ENCODE measurements at places on chromosomes 1 and 21.

DNA sequence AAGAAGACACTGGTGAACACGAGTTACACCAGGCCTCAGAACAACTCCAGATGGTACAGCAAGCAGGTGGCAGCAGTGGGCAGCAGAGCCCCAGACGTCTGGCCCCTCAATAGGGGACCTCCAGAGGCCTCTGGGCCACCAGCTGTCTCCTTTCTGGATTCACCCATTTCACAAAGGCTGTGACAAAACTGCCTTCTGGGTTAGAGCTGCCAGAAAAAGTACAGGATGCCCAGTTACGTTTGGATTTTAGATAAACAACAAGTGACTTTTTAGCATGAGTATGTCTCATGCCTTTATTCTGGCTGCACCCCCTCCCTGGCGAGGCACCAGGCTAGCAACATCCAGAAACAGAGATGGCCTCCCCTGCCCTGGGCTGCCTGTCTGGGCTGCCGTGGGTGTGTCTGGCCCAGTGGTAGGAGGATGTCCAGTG is 30.1 kb downstream of the ITPKB start:
- no peak for DNase-seq

DNA sequence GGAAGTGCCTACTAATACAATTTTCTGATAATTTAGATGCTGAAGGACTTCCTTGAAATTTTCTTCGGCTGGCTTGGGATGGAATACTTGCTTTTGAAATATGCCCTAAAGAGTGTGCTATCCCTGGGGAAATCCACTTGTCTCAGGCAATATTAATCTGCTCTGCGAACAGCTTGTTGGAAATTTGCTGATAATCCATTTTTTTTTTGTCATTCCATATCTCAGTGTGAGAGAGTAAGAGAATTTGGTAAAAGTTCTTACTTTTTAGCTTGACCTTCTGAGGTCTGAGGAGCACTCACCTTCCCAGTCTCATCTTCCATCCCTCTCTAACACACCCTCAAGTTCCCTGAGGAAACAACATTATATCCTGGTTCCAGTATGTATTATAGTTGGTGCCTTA is 36.8 kb downstream of the DNAJC6 start:
- no peak for DNase-seq

DNA sequence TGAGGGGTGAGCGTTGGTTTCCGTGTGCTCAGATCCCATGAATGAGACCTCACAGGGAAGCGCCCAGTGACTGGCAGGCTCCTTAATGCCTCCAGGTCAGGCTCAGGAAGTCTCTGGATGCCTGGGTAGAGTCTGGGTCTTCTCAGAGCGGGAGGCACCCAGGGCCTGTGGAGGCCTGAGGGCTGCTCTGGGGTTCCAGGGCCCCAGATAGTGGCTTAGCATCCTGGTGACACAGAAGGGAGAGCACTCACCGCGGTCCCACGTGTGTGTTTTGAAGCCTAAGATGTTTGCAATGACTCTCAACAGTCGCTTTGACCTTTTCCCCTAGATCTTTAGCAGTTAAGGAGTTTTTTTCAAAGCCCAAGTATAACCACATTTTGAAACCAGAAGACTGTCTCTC is 25.0 kb downstream of the PRMT2 start:
- no peak for DNase-seq

DNA sequence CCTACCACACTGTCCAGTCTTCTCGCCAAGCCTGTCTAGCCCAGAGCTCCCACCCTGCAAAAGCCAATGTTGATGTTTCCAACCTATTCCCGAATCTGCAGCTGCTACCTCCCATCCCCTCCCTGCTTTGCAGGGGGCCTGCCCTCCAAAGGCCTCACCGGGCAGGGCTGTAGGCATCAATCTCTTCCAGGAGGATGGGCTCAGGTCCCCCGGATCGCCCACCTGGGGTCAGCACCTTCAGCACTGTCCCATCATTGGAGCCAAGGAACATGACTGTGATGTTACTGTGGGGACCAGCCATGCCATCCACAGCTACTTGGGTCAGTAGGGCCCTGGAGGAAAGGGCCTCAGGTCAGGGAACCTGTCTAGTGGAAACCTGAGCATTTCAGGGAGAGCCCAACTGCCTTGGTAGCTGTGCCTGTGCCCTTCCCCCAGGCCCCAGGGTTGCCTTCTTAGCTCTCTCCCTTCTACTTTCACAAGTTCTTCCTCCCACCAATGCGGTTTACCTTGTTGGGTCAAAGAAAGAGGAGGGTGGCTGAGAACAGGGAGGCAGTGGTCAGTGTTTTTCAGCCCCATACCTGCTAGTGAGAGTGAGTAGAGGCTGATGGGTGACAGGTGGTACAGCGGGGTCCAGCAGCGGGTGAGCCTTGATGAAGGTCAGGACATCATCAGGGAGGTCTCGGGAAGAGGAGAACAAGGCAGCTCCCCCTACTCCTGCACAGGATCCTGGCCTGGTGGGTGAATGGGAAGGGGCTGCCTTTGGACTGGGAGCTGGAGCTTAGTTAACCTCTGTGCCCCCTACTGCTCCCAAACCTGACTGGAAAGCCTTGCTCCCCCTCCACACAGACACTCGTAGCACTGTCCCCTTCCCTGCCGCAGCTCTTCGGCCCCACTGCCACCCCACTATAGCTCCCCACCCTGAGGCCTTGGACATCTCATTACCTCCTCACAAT is 10.7 kb downstream of the SEMA6C start:
- DNase-seq: no peak

- no peak for DNase-seq
Measured at GRCh38 chr1:234611847-234612351, 1.9 kb upstream of the IRF2BP2 start.

DNA sequence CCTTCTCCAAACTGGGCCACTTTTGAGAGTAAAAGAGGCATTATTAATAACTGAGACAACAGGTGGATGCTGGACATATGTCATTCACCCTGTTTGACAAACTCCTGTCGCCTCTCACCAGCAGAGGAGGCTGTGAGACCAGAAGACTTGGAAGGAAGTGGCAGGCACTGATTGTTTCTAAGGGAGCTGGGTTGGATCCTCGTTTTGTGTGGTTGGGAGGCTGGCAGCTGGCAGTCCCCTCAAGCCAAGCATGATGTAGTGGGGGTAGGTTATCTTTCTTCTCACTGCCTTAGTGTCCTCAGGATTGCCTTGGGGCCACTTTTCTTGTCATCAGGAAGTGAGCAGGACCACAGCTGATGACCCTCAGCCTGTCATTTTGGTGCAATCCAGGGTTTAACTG is 86.5 kb upstream of the KCNJ15 start:
- DNase-seq: no peak

GRCh38 chr1:38015978-38016725 is 3.6 kb downstream of the UTP11 start:
- DNase-seq: no peak

- DNase-seq: no peak
Measured at GRCh38 chr1:32724678-32725614, 22.4 kb upstream of the SYNC start.

GRCh38 chr1:205304695-205305070 is 16.9 kb downstream of the NUAK2 start:
- DNase-seq: no peak

- no peak for DNase-seq
Measured at GRCh38 chr21:45162809-45163208, 88.4 kb downstream of the ADARB1 start.

DNA sequence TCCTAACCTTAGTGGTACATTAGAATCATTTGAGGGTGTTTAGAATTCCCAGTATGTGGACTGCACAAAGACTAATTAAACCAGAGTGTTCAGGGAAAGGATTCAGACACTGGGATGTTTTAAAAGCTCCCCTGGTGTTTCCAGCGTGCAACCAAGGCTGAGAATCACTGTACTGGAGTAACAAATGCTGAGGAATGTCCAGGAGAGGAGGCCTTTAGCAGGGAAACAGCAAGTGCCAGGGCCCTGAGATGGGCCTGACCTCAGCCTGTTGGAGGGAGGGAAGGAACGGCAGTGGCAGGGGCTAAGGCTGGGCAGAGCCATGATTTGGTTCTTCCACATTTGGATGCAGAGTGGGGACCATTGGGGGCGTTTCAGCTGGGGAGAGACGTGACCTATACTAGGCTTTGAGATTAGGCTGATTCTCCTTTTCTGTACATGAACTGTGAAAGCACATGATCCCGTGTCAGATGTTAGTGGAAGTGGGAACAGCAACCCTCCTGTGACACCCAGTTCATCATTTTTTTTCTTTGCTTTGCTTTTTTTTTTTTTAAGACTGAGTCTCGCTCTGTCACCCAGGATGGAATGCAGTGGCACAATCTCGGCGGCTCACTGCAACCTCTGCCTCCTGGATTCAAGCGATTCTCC is 49.3 kb downstream of the KANK4 start:
- DNase-seq: no peak

- DNase-seq: no peak
Measured at GRCh38 chr1:109850194-109850593, 60.5 kb upstream of the CSF1 start.

DNA sequence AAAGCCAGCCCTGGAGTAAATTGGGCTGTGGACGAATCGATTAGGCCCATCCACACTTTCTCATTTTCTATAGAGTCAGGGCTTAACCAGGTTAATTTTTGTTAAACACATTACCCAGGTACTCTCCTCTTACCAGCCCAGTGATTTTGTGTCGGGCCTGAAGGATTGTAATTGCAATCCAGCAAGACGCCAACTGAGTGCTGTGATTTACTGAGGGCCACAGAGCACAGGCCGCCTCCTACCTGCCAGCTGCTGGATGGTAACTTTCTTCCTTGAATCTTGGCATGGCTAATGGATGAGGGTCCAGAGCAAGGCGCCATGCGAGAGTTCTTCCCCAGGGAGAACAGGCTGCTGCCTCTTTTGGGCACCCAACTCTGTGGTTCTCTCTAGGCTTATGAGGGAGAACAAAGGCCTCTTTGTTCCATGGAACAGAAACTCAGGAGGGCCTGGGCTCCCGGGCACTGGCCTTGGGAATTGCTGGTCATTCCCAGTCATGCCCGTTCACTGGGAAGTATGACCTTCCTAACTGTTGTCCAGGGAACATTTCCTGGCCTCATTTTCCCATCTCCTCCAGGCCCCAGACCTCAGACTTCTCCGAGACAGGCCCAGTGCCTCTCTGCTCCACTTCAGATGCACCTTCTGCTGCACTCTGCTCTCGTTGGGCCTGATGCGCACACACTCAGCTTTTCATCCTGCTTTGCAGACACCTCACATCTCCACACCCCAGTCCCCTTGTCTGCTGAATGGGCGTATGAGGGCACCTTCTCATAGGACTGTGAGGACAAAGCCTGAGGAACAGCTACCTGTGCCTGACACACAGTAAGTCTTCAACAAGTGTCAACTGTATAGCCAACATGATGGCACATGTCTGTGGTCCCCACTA is 57.3 kb downstream of the SYF2 start:
- DNase-seq: no peak

- DNase-seq: no peak
Measured at GRCh38 chr1:30406996-30407864, 316.2 kb downstream of the MATN1 start.

- no peak for DNase-seq
Measured at GRCh38 chr1:84377480-84378095, 20.7 kb upstream of the DNASE2B start.

DNA sequence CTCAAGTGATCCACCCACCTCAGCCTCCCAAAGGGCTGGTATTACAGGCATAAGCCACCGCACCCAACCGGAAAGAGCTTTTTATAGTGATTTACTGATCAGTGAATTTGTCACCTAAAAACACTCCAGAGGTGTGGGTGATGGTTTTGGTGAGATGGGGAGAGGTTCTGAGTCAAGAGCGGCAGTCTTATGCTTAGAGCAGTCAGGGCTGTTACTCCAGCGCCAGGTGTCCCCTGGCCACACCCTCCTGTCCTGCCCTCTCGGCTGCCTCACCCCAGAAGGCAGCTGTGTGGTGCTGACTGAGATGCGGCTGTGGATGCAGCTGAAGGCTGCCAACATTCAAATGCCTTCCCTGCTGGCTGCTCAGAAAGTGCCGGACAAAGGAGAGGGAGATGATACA is 94.5 kb upstream of the LPGAT1 start:
- DNase-seq: no peak

GRCh38 chr21:33099131-33099530 is 29.2 kb downstream of the OLIG1 start:
- DNase-seq: no peak

GRCh38 chr1:56957931-56958330 is 7.9 kb downstream of the C8B start:
- no peak for DNase-seq

DNA sequence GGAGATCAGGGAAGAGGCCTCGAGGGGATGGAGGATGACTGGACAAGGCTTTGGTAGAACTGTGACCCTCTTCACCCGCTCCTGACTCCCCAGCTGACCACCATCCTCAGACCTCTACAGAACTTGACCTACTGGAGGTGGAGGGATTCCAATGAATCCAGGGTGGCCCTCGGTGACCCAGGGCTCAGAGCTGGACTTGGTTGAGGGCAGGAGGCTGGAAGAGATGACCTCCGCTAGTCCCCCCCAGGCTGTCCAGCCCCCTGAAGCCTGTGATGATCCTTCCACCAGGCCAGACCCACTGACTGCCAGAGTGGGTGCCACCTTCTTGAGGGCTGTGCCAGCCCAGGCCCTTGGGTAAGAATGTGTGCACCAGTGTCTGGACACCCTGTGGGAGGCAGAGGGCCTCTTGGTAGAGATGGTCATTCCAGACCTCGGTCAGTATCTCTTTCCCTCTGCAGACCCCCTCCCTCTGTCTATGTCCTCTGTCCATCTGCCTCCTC is 44.9 kb downstream of the ATP1B1 start:
- no peak for DNase-seq

- DNase-seq: no peak
Measured at GRCh38 chr1:72197786-72198185, 84.6 kb downstream of the NEGR1 start.

DNA sequence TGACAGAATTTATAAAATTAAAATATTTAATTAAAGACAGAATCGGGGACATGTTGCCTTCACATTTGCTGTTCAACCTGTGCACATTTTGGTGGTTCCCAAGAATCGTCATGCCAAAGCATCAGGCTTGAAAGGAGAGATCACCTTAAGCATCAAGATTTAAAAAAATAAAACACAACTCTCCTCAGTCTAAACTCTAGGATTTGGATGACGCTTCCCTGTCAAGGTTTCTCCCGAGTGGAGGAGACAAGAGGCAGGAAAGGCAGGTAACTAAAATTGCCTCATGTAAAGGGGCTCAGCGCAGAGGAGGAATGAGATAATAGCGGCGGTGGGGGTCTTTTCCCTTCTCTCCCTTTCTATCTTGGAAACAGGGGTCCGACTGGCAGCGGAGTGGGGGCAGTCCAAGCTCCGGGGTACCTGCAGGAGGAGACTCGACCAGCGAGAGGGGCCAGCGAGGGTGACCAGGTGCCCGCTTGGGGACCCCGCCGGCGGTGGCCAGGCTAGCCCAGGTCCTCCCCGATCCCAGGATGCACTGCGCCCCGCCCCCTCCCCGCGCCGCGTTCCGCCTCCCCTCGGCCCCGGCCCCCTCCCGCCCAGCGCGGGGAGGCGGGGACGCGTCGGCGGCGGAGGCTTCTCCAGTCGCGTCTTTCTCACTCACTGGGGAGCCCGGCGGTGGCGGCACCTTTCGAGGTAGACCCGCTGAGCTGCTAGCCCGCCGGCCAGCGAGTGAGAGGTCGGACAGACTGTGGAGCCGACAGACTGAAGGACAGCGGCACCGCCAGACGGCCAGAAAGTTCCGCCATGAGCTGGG is at the start of gene FNBP1L:
Gene FNBP1L, plus strand, starts transcription at position 638 of the 811 bp plus-strand sequence. Its CDS starts 164 bp downstream, at position 802.
- DNase-seq: peak; percentile 66

Data from stimulated activated CD4-positive, alpha-beta T cell treated with anti-CD3 and anti-CD28 coated beads, Interleukin-4, amount 100 ng/mL, for 4 hours (primary cell).